Skin of body (tissue), 3 donors: ENCODE measurements at places on chromosomes 5 and 9.

DNA sequence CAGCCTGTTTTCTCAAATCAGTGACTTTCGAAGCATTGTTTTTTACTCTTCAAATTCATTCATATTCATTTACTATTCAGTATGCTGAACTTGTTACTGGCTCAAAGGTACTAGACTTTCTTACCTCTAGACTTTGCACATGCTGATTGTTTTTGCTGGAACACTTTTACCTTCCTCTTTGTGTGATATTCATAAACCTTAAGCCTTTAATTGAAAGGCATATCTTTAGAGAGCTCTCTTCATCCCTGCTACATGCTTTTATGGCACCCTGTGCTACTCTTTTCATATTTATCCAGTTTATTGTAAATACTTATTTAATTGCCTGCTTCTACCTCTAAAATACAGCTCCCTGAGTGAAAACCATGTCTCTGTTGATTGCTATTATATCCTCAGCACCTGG, 48.7 kb upstream of the LRRC19 start:
- DNase-seq = no peak

DNA sequence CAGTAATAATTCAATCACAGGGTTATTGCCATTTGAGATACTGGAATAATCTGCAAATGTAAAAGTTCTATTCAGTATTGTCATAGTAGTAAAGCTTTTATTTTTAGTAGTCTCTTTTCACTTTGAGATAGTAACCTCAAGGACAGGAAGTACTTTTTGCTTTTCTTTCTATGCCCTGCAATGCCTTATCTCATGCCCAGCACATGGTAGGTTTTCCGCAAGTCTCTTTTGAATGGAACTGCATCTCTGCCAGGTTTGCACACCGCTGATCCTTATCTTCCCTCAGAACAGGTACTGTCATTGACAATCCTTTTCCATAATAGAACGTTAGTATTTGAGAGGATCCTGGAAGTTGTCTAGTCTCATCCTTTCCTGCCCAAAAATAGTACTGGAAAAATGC, 91.8 kb upstream of the IFNK start:
- no peak for DNase-seq

DNA sequence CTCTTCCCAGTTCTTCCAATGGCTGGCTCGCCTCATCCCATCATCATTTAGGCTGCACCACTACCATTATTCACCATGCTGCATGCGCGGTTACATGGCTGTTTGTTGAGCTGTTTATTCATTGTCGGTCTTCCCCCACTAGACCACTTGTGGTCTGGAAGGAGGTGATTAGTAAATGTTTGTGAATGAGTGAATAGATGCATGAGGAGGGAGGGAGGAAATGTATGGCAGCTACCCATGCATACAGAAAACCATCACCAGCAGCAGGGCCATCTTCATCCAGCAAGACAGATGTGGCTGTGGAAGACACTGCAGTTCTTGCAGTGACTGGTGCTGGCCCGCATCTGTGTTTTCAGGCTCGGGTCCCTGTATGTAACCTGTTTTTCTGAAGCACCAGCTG, 113.3 kb upstream of the SAP30L start:
- no peak for DNase-seq

DNA sequence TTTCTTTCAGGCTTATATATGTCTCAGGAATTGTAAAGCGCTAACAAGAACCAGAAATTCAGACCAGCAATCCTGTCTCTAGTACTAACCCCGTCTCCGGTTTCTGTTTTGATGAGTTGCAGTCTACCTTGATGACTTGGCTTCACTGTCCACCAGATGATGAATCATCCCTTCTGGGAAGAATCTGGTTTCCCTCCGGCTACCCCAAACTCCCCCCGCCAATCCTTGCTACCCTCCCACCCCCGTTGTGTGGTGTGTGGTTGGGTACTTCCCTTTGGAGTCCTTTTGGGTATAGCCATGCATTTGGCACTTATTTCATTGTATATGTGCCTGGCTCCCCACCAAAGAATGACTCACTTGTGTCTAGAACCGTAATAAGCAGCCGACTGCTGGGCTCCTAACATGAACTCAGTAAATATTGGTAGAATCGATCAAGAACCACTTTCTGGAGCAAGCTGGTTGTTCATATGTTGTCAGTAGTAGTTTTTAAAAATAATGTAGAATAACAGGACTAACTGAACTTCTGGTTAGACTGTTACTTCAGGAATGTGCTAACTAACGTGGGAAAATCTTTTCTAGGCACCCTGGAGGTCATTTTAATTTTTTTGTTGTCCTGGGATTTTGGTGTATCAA, 8.3 kb upstream of the TGFBI start:
- peak; percentile 40 for DNase-seq

DNA sequence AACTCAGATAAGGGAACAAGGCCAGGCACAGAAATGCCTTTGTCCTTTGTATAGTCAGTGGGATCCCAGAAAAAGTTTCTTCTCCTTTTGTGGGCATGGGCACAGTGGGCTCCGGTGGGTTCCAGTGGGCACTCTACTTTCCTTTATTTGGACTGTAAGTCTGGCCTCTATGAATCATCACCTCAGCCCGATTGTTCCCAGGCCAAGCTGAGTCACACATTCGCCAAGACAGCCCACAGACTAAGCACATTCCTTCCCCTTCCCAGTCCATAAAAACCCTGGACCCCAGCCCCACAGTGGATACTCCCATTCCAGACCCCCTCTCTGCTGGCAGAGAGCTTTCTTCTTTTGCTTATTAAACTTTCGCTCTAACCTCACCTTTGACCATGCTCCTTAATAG, 165.0 kb downstream of the FBXL17 start:
- DNase-seq = no peak

DNA sequence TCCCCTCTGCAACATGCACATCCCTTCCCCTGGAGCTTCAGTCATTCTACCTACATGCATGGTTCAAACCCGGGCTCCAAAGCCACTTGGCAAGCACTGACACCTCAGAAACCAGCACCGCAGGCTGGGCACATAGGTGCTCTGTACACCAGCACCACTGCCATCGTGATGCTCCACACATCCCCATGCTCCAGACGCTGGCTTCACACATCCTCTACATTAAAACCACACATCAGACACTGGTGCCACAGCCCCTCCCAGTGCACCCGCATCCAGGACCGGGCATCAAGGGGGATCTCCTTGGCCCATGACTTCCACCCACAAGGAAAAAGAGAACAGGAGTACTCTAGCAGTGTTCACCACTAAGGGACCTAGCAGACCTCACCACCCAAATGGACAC, 787.7 kb downstream of the CDH18 start:
- DNase-seq = no peak

DNA sequence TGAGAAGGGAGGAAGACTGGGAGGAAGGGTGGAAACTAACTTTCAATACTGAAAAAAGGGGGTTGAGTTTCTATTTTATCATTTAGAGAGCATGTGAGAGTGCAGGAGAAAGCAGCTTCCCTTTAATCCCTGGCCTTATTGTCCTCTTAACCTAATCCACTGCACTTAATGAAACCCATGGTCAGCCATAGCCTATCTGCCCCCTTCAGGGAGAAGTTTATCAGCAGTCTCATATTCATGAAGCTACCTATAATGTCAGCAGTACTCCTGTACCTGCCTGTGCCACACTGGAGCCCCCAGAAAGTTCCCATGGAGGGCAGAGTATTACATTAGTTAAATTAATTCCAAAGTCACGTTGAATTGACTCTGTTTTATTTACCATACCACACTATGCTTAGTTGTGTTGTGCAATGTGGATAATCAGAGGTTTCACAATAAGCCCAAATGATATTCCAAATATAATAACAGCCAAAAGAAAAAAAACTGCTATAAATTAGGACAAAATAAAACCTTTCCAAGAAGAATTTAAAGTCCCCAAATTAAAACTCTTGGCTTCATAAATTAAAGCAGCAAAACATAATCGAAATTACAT, 62.9 kb downstream of the MUSK start:
- DNase-seq = no peak

DNA sequence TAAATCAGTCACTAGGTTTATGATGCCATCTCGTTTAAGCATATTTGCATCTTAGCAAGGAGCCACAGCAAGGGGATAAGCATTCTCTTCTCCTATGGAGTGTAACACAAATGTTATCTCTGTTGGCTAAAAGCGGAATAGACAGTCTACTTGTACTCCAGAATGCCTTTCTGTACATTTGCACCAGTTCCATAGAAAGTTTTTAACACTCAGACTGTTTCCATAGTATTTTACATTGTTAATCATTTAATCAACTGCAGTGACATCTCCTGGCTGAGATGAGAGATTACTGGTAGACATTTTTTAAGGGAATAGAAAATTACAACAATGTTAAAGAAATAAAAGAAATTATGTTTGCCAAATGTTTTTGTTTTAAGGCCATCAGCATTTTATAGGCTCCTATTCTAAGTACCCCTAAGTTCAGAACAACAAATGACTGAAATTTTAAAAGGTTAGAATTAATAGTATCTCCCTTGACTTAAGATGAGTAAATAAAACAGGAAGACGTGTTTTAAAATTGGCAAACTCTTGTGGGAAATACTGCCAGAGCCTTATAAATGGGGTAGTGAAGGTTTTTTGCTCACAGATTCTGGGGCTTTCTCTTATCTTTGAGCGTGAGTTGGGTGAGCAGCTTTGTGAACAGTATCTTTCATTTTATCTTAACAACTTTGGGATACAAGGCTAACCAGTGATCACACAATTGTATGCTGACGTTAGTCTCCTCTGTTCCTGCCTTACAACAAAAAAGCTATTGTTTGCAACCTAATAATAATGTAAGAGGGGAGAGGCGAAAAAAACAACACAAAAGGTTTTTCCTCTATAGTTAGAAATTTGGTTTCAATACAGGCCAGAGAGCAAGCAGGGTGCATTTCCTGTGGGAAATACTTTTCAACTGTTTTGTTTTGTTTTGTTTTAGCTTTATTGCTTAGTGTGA, 294.3 kb downstream of the FBXL7 start:
- DNase-seq = peak; percentile 41

DNA sequence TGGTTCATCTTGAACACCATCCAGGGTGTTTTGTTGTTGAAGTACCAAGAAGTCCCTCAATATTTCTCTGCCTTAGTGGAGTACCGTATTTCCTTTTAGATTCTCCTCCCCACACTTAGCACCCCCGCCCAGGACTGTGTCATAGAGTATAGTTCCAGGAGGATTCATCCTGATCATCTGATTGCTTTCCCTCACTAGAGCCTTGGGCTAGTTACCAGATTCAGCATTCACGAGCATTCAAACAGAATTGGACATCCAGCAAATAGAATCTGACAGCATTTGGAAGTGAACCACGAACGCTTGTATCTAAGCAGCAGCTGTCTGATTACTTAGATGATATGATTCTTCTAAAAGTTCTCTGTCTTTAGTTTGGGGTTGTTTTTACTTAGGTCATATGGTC, 248.1 kb upstream of the TAS2R1 start:
- no peak for DNase-seq

GRCh38 chr9:82645600-82645999, 417.3 kb downstream of the RASEF start:
- no peak for DNase-seq

GRCh38 chr5:61357745-61358144, 25.7 kb downstream of the ZSWIM6 start:
- DNase-seq = no peak

DNA sequence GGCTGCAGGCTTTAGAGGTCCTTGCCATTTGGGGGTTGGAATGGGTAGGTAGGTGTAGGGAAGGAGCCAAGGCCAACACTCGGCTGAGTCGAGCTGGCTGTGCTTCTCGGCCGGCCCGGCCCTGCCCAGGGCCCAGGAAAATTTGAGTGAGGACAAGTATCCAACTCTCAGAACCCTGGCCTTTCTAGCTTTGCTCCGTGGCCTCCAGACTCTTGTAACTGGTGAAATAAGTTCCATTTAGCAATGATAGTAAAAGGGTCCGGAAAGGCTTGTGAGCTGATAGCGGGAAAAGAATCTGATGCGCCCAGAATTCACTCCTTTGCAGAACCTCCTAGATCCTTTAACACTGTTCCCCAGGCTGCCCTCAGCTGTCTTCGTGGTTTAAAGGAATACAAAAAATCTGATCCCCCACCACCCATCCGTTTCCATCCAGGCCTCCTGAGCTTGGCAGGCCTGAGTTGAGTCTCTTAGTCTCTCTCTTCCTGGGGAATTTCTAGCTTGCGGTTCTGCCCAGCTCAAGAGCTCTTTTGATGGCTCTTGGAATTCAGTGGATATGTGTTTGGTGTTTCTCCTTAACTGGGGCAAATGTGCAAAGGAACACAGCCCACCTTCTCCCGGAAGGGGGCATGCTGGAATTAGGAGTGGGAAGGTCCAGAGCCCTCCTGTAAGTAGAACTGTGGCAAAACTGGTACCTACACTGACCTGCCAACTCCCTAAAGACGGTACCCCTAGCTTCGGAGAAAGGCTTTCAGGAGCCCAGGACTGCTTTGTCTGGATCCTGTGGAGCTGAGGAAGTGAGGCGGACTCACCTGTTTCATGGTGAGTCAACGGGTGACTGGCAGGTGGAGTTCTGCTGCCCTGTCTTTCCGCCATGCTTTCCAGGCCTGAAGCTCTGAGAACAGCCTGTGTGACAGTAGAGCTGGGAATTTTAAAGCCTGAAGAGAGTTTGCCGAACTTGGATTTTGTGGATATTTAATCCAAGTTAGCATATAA, 1.7 kb downstream of the DMRT3 start:
- DNase-seq = no peak

DNA sequence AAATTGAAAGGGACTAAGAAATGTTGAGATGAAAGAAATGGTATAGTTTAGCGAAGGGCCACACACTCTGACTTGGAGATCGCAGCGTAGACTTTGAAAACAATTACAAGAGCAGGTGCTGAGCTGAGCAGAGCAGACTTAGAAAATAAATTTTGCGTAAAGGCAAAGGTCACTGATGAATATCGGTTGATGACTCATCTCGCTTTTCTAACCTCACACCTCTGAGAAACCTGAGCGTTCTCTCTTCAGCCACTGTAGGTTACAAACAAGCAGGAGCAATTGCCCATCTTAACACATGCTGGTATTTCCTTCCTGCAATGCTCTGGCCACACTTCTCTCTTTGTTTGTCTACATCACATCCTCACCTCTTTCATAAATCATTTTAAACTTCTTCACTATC, 190.6 kb upstream of the C9orf72 start:
- no peak for DNase-seq

GRCh38 chr9:81847181-81847915, 80.9 kb upstream of the SPATA31D4 start:
- DNase-seq = no peak

DNA sequence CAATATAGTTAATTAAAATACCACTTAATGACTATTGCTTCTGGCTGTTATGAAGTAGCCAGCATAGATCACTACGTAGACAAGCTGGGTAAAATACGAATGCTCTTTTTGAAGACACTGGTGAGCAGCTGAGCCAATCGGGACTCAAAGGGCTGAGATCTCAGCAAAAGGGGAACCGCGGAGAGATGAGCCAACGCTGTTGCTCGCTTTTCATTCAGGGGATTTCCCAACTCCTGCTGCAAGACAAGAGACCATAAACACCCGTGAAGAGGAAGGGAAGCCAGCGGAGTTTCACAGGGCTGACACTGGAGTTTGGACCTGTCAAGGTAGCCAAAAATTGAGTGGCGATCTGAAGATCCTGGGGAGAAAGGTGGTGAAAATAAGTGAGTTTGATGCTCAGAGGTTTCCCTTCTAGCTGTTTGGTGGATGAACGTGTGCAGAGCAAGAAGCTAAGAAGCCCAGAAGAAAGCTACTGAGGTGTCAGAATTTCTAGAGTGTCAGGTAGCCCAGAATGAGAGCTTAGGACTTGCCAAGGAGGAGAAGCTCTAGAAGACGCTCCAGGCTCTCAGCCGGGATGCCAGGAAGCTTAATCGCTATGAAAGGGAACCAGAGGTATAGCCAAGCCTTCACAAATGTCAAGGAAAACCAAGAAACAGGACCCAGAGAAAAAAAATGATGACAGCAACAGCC, 79.6 kb upstream of the RNU6ATAC start:
- DNase-seq = no peak
